ENCODE measurements at places on chromosomes 3 and 15. TPM values are rescaled to one million over a fixed set of nuclear protein-coding genes. Genes with fewer than 3 reads are reported as not detected.

The FES gene
- polyA plus RNA-seq = 1.5 TPM

The CCDC80 gene
- 17.0 TPM for polyA plus RNA-seq

DNA sequence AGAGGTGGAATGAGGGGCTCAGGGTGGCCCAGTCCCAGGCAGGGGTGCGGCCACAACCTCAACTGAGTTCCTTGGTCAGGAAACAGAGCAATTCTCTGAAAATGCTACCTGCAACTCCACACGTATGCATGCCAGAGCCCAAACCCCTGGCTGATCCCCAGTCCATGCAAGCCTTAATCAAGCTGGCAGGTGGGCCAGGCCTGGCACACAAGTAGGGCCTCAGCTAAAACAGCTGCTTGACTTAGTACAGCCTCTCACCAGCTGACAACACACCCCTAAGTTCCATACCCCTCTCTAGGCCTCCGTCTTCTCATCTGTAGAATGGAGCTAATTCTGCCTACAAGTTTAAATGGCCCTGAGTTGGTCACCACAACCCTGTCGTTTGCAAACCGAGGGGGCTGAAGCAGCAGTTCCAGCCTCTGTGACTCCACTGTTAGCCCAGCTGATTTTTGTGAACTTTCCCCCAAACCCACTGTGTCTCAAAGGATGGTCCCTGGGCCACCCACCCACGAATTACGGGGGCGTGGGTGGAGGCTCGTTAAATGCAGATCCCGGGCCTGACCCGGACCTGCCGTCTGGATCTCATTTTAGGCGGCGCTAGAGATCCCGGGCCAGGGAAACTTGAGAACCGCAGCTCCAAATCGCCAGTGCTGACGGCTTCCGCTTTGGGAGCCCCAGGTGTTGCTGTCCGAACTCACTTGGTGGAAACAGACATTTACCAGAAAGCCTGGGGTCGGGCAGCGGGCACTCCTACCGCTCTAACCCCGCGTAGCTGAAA lies 927 bp downstream of the CHDH start:
- DNase-seq = peak; percentile 13

GRCh38 chr3:184016811-184017671 lies 643 bp downstream of the ABCC5 start:
- DNase-seq = no peak

The NPTN gene
- polyA plus RNA-seq = 65.2 TPM

- DNase-seq = no peak
These were observed 142.7 kb downstream of the ULK4 start for GRCh38 chr3:41819236-41819635.

- no peak for DNase-seq
These were observed 36.0 kb upstream of the LYZL4 start for GRCh38 chr3:42446111-42447050.

DNA sequence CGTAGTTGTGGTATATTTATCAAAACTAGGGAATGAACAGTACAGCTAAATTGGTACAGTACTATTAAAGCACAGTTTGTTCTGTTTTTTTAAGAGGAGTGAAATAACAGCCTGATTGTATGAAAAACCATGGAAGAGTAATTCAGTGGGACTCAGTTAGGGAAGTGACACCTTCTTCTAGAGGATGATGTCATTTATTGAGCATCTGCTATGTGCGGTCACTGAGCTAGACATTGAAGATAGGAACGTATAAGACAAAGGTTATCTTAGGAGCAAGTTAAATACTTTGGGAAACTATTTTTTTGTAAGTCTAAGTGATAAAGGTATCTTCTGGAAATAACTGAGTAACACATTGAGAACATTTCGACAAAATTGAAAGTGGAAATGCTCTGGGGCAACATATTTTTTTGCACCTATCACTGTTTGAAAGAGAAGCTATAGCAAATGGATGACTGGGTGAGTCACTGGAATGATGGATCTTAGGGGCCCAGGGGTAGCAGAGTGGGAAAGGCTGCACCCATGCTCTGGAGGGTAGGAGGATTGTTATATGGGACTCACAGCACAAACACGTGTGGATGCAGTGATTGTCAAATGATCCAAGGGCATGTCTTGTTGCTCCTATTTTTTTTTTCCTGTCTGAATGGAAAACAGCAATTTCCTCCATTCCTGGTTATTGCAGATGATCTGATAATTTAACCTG lies 43.0 kb downstream of the OXNAD1 start:
- no peak for DNase-seq

All from foreskin keratinocyte (primary cell).